ENCODE measurements at places on chromosomes 3 and 15. TPM values are rescaled to one million over a fixed set of nuclear protein-coding genes. Genes with fewer than 3 reads are reported as not detected.

Gene KNG1
- total RNA-seq: not detected

Gene MAP4
- total RNA-seq: 319 TPM

Gene TARS3
- 40.1 TPM for total RNA-seq

Gene KLHL40
- 0.44 TPM for total RNA-seq

Gene HRG
- total RNA-seq: not detected

Gene PLSCR2
- total RNA-seq: not detected

Gene KLF13
- total RNA-seq: 141 TPM

Gene CCDC13
- 1.0 TPM for total RNA-seq

Gene OR5H14
- not detected for total RNA-seq

Gene PPP1R14D
- not detected for total RNA-seq

Gene TMCO5A
- not detected for total RNA-seq

Gene FBXO40
- not detected for total RNA-seq

Gene BFSP2
- not detected for total RNA-seq

Gene SCN5A
- 4.8 TPM for total RNA-seq

Measured in glutamatergic neuron (in vitro differentiated cells).